ENCODE measurements at places on chromosomes 13 and 19.

GRCh38 chr19:54790711-54791110 is 12.7 kb upstream of the KIR2DL4 start:
- no peak for DNase-seq

- no peak for DNase-seq
Observed at GRCh38 chr19:50878851-50879250, 5.6 kb downstream of the KLK2 start.

- DNase-seq = peak; percentile 30
Observed at GRCh38 chr19:17075864-17076542, 426 bp downstream of the MYO9B start.

DNA sequence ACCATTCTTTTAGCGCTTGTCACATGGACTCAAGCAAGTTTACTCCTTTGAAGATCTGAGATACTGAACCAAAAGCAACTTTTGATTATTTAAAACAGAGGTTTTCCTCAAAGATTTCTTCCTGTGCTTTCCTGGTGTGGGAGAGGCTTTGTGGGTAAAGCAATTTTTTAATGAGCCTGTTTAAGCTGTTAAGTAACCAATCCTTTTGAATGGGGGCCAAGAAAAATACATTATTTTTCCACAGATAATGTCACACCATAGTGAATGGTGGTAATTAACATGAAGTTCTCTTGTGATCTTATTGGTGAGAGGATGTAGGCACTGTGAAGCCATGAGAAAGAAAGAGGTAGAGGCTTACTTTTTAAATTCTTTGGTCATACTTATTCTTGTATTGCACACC is 55.8 kb upstream of the OBI1 start:
- DNase-seq = no peak

DNA sequence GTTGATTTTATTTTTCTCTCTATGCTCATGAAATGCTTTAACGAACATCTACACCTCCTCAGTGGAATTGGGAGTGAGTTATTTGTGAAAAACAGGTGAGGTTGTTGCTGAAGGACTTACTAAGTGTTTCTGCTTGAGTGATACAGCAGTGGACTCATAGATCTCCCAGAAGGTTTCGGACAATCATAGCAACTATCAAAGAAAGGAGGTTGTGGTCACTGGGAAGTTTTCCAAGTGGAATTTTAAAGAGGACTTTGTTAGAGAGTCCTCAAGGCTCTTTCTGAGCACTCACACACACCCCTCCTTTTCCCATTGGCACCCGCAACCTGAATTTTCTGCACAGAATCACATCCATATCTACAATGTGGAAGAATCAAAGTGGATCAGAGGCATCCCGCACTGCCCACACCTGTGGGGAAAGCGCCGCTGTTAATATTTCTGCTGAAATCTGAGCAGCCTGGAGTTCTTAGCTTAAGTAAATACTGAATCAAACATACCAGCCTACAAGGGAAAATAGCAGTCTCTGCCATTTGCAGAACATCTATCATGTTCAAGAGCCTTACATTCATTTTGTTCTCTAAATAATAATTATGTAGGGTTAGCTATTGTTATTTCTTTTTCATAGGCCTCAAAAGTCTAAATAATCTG is 719.4 kb downstream of the DIAPH3 start:
- no peak for DNase-seq

GRCh38 chr19:40604647-40605215 is 3.6 kb downstream of the LTBP4 start:
- no peak for DNase-seq

DNA sequence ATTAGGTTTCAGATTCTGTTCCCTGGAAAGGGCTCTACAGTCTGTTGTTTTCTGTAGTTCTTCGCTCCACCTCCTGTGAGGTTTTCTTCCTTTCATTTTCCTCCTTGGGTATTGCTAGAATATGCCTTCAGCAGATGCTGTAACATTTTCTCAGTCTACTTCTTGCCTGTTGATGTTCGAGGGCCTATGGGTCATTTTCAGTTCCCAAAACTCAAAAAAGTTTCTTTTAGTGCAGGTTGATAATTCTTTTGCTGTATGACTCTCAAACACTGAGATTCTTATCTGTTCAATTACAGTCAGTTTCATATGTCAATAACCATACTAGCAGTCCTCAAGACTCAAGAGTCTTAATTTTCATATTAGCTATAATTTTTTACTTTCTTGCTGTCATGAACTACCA is 268.3 kb downstream of the RFC3 start:
- DNase-seq = no peak

DNA sequence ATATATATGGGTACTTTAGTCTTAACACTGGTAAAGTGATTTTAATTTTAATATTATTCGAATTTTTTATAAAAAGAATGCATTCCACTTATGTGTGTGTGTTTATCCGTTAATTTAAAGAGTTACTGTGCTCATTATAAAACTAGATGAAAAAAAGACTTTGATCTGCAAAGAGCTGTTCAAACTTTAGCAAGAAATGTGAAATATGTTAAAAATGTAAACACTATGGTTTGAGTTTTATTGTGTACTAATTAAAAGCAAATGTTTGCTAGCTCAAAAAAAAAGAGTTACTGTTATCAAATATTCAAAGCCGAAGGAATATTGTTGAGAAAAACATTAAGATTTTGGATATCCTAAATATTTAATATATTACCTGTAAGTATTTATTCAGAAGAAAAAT is 34.5 kb downstream of the UFM1 start:
- DNase-seq = peak; percentile 43

GRCh38 chr19:38250428-38250820 is 5.8 kb downstream of the PPP1R14A start:
- no peak for DNase-seq

DNA sequence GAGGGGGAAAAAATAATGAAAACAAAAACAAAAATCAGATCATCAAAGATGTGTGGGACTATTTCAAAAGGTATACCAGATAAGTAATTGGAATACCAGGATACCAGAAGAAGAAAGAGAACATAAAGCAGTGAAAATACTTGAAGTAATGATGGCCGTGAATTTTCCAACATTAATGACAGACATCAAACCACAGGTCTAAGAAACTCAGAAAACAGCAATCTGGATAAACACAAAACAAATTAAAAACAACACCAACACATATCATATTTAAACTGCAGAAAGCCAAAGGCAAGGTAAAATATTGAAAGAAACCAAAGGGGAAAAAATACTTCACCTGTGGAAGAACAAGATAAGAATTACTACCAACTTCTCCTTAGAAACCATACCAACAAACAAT is 24.2 kb upstream of the UFM1 start:
- no peak for DNase-seq

DNA sequence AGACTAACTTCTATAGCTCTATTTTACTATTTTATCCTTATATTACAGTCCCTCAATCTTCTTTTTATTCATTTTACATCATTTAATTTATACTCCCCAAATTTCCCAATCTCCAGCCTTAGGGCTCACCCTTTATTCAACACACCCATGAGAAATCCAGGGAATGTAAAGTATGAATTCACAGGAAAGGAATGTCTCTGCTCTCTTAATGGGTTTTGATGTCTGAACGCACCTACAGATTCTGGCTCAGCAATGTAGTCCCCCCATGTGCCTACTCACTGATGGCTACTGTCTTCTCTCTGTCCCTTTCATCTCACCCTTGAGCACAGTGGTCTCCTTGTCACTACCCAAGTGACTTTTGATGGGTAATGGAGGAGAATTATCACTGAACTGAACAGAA is 32.8 kb downstream of the TNFSF13B start:
- peak; percentile 11 for DNase-seq

GRCh38 chr13:88919970-88920628 is 1248.9 kb downstream of the SLITRK5 start:
- DNase-seq = no peak

DNA sequence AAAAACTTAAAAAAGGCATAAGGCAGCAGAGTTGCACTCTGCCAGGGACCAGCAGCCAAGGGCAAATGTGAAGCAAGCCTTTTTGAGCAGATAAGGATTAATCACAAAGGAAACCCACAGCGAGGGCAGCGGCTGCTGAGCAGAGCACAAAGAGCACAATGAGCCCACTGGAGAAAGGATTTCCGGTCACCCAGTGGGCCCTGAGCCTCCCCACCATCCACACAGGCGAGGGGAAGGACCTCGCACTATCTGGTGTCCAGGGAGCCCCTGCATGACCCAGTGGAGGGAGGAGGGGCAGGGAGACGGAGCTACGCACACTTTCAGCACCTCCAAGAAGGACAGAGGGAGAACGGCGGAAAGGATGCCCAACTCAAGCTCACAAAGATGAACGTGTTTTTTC is 40.0 kb downstream of the COL4A1 start:
- DNase-seq = no peak

- DNase-seq = no peak
Observed at GRCh38 chr19:17626456-17627015, 61.6 kb downstream of the UNC13A start.

- no peak for DNase-seq
Observed at GRCh38 chr19:40697007-40697406, 6.6 kb upstream of the NUMBL start.

DNA sequence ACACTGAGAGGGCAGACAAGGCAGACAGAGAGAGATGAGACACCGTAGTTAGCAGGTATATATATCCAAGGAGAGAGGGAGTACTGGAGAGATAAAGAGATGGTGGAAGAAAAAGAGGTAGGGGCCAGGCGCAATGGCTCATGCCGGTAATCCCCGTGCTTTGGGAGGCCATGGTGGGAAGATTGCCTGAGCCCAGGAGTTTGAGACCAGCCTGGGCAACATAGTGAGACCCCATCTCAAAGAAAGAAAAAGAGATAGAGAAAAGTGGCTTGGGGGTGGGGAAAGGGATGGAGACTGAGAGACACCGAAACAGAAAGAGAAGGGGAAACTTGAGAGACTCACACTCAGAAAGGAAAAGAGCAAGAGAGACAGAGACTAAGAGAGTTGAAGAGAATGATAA is 2.5 kb downstream of the RAB4B start:
- no peak for DNase-seq

GRCh38 chr13:41562083-41562482 is 104.7 kb downstream of the RGCC start:
- peak; percentile 93 for DNase-seq

- DNase-seq = no peak
Observed at GRCh38 chr13:99894105-99894839, 77.3 kb downstream of the ZIC5 start.

DNA sequence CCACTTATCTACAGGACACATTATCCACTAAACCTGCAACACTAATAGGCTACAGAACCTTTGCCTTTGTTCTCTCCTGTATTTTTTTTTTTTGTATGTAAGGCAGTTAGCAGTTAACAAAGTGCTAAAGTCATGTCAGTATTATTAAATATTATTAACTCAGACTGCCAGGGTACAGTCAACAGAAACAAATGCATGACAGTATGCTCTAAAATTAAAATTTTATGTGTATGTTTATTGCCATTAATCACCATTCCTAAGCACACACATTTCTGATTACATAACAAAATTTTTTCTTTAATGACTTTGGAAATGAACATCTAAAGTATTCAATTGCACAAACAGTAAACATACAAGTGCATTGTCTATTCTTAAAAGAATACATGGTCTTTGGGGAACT is 41.7 kb downstream of the XPO4 start:
- no peak for DNase-seq

DNA sequence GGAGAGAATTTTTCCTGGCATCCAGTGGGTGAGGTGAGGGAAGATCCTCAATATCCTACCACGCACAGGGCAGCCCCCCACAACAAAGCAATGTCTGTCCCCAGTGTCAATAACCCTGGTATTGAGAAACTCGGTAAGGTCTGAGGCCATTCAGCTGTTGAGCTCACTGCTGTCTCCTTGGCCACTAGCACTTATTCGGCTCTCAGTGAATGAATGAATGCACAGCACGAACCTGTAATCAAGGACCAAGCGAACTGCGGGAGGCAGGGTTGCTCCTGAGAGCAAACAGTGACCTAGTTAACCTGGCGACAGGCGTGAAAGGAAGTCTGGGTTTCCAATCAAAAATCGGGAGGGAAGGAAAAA is 640 bp downstream of the ZSCAN5A start:
- DNase-seq = peak; percentile 6

DNA sequence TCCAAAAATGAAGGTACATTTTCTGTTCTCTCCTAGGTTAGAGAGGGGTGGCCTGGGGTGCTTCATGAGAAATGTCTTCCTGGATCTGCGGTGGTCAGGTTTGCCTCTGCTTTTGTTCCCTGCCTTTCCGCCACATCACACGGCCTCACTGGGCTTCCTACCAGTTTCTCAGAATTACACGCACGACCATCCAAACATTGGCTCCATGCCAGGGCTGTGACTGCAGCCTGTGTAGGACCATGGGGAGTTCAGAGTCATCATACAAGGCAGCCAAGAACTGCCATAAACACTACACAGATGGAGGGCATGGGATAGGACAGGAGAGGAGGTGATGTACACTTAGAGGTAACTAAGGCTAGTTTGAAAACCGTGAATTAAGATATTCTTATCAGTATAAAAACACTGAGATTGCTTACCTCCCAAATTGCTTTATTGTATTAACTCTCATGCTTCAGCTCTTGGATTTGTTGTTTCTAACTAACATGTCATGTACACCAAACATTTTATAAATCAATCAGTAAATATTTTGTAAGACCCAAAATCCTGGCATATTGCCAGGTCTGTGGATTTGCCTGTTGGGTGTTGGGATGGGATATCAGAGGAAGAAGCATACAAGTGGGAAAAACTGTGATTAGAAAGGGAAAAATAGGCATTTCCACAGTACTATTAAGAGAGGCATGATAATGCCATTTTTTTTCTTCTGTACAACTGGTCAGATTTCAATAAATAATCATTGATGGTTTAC is 45.2 kb downstream of the CDADC1 start:
- DNase-seq = peak; percentile 59

DNA sequence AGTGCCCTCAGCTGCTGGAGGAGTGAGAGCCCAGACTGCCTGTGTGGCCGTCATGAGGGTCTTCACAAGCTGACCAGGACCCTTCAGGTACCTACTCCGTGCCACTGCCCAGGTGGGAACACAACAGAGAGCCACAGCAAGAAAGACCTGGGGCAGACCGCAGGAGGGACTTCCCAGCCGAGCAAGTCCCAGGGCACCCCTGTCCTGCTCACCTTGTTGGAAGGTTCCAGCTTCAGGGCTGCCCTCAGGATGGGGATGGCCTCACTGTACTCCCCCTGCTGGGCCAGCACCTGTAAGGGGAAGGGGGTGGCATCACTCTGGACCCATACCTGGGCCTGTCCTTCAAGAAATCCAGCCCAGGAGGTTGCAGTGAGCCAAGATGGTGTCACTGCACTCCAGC is 10.3 kb downstream of the FKBP8 start:
- DNase-seq = no peak

DNA sequence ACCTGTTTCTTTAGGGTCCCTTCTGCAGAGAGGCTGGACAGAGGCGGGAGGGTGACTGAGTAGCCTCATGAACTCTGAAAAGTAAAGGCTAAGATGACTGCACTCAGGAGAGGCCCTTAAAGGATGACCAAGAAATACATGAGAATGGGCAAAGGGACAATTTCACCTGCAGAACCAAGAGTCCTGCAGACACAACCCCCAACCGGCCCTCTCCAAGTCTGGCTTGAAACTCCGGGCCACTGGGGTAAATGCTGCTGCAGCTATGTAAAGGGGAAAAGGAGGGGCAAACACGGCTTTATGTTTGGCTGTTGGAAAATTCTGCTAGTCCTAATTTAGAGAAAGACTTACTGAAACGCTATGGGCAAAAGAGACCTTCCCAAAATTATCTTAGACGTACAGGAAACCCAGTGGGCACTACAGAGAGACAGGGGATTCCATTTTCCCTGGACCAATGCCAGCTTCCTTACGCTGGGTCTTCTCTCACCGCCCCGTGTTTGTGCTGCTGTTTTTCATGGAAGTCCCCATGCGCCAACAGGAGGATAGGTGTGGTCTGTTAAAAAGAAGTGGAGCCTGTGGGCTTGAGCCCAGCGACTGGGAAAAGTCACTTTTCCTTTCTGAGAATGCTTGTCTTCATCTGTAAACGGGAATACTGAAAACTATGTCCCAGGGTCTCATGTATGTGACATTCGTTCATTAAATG is 10.6 kb downstream of the COL4A2 start:
- no peak for DNase-seq
